PC-3 (cell line): ENCODE measurements at places on chromosomes 5 and 9. TPM values are rescaled to one million over a fixed set of nuclear protein-coding genes. Genes with fewer than 3 reads are reported as not detected.

The TSSK1B gene
- total RNA-seq: 0.33 TPM in 1 of 2 replicates, not detected in the other

The YIPF5 gene
- total RNA-seq: 17.6 and 24.1 TPM in 2 replicates

The PCDHB3 gene
- total RNA-seq: 0.36 and 0.58 TPM in 2 replicates

The HCN1 gene
- total RNA-seq: not detected in 2 replicates

The OR1J2 gene
- total RNA-seq: not detected in 2 replicates

The KCNN2 gene
- total RNA-seq: 0.07 TPM in 1 of 2 replicates, not detected in the other

The TMEM167A gene
- 25.1 and 35.7 TPM in 2 replicates for total RNA-seq

The BTNL8 gene
- total RNA-seq: 0.23 TPM in 1 of 2 replicates, not detected in the other

The CFAP90 gene
- total RNA-seq: 0.58 TPM in 1 of 2 replicates, not detected in the other

The CDC25C gene
- total RNA-seq: 13.8 and 14.7 TPM in 2 replicates

The TNC gene
- total RNA-seq: 60.1 and 71.0 TPM in 2 replicates

The KIF20A gene
- 55.5 and 59.0 TPM in 2 replicates for total RNA-seq

The CNTLN gene
- total RNA-seq: 6.9 and 12.1 TPM in 2 replicates

The FAT2 gene
- not detected in 2 replicates for total RNA-seq

The DMRTA1 gene
- total RNA-seq: 1.5 and 2.1 TPM in 2 replicates

The PGM5 gene
- 75.5 and 90.2 TPM in 2 replicates for total RNA-seq

The WASHC1 gene
- total RNA-seq: 21.7 and 22.9 TPM in 2 replicates
